ENCODE measurements at places on chromosomes 7 and 10.

- no peak for DNase-seq
Observed at GRCh38 chr10:26555719-26556368, 117.7 kb downstream of the APBB1IP start.

DNA sequence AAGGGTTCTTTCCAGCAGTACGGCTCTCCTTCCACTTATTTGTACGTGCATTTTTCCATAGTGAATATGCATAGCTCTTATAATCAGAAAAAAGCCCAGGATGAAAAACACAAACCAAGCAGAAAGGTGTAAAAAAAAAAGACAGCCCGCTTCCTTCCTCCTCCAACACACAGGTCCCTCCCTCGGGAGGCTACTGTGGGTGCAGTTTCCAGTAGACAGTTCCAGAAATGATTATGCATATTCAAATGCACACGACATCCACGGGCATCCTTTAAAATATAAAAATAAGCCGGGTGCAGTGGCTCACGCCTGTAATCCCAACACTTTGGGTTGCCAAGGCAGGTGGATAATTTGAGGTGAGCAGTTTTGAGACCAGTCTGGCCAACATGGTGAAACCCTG, 59.9 kb downstream of the TNRC18 start:
- no peak for DNase-seq

DNA sequence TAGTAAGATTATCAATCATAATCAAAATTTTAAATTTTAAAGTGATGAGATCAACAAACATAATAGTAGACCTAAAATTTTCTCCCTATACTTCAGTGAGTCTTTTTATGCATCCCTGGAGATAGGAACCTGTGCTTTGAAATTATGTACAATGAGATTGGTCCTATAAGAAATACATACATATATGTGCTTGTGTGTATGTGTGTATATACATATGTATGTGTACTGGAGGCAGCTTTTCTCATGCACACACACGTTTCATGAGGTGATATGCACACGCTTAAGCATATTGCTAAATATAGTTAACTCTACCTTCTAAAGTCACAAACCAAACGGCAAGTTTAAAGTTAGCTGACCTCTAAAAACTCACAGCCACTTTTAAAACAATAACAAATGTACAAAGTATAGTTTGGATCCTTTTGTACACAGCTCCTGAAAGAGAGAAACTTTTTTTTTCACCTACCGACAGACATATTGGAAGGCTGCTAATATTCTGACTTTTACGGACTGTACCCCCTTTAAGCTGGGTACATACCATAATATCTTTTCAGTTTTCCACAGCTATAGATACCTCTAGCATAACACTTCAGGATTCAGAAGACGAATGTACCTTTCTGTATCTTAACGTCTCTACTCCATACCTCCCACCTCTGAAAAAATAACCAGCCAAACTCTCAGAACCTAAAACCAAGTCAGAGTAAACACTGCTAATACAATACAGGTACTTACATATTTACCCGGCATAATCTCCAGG, 3.3 kb downstream of the ITGB1 start:
- no peak for DNase-seq

DNA sequence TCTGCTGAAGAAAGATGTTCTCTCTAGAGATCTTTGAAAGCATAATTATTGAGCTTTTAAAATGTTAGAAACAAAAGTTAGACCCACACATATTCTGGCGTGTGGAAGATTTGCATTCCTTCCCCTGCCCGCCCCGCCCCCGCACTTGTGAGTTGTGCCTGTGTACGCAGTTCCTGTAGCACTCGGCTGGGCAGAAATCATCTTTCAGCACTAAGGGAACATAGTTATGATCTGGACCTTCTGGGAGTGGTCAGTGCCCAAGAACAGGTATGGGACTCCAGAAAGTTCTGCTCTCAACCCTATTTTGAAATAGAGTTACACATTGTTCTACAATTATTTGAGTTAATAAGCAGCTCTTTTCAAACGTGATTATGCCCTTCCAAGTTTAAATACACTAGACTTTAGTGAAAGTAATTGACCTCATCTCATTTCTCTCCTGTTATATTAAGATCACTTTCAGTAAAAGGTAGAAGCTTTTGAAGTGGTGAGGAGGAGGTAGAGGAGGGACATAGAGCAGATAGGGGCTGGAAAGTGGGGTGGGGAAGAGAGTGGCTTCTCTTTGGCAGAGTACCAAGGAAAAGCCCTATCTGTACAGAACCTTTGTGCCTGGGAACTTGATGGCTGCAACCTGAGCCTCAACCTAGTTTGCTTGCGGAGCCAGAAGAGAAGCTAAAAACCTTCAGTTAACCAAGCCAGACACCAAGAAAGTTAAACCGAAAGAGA, 5.7 kb downstream of the BLVRA start:
- peak; percentile 15 for DNase-seq

GRCh38 chr10:113322843-113323242, 230.0 kb upstream of the HABP2 start:
- no peak for DNase-seq

- no peak for DNase-seq
Observed at GRCh38 chr7:12389089-12389700, 14.5 kb downstream of the VWDE start.

GRCh38 chr10:80771902-80772555, 234.3 kb downstream of the SH2D4B start:
- DNase-seq, result no peak

DNA sequence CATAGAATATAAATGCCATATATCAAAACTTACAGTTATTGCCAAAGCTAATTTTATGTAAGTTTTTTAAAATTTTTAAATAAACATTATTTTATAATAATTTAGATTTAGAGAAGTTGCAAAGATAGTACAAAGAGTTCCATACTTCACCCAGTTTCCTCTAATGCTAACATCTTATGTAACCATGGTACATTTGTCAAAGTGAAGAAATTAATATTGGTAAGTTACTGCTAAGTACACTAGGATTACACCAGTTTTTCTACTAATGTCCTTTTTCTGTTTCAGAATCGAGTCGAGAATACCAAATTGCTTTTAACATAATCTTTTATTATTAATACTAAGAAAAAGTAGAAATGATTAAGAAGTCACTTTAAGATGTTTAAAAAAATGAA, 29.2 kb downstream of the CSGALNACT2 start:
- no peak for DNase-seq

GRCh38 chr7:107286751-107287621, 118.2 kb downstream of the HBP1 start:
- no peak for DNase-seq

GRCh38 chr10:29715296-29715695, 80.5 kb upstream of the SVIL start:
- no peak for DNase-seq

DNA sequence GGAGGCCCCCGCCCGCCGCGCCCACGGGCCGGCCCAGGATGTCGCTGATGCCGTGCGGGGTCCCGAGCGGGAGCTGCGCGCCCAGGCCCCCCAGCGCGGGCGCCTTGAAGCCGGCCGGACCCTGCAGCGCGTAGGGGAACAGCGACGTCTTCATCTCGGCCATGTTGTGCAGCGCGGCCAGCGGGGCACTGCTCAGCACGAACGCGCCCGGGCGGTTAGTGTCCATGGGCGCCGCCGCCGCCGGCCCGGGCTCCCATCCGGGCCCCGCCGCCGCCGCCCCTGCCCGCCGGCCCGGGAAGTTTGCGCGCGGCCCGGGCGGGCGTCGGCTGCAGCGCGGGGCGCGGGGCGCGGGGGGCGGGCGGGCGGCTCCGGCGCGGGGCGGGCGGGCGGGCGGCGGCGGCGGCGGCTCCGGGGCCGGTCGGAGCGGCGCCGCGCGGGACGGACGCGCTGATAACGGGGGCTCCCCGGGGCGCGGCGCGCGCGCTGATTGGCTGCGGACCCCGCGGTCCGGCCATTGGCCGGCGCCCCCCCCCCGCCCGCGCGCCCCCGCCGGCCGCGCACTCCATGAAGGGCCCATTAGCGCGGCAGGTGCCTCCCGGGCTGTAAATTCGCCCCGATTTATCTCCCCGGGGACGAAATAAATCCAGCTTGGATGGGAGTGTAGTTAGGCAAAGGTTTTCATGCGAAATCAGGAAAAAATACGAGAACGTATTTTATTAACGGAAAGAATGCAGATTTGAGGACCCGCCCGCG, at the start of gene NKX6-2:
TSS of gene NKX6-2 (minus strand) at position 425 of the 753 bp plus-strand sequence. CDS start at position 226, 199 bp downstream.
- DNase-seq, result no peak

- no peak for DNase-seq
Observed at GRCh38 chr10:73478636-73479035, 17.2 kb downstream of the PPP3CB start.

DNA sequence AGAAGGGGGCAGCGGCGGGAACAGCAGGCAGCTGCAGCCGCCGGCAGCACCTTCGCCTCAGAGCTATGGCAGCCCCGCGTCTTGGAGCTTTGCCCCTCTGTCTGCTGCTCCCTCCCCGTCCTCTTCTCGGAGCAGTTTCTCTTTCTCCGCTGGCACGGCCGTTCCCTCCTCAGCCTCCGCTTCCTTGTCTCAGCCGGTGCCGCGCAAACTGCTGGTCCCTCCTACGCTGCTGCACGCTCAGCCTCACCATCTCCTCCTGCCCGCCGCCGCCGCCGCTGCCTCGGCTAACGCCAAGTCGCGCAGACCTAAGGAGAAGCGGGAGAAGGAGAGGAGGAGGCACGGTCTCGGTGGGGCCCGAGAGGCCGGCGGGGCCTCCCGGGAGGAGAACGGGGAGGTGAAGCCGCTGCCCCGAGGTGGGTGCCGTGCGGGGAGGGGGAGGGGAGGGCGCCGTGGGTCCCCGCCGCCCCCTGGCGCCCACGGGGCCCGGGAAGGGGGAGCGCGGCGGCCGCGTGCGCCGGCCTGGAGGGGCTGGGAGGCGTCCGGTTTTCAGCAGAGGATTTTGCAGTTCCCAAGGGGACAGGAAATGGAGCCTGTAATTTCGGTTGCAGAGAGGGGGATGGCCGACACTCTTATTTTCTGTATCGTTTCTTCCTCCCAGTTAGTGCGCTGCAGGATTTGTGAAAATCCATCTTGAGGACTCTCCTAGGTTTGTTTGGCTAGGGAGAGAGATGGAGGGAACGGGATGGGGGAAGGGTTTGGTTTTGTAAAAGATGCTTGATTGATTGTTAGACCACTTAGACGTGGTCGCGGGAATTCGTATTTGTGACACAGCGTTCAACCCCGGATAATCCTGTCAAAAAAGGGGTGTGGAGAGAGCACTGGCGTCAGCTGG, 630 bp downstream of the RSBN1L start:
- DNase-seq, result peak; percentile 47

DNA sequence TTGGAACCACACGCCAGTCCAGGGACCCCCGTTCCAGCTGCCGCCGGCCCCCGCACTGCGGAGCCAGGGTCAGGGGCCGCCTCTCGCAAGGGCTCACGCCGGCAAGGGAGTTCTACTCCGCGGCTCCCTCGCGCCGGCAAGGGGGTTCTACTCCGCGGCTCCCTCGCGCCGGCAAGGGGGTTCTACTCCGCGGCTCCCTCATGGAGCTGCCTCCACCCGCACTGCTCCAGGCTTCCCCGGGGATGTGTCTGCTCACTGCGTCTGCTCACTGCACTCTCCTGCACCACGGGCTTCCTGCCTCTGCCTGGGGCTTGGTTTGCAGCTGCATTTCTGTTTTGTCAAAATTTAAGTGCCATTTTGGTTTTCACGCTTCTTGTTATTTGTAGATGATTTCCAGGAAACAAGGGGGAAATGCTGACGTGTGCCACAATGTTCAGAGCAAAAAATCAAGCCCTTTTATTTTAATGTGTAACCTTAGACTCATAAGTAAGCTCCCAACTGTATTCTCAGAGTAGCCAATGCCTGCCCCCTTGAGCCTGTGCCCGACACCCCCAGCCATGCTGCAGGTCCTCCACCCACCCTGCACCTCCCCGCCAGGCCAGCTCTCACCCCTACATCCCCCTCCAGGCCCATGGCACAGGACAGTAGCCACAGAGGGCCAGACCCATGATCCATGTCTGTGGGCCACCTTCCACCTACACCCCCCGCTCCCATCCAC, 246.2 kb downstream of the MAD1L1 start:
- DNase-seq, result peak; percentile 7

GRCh38 chr7:140639366-140640053, 1.1 kb downstream of the DENND2A start:
- DNase-seq, result no peak

DNA sequence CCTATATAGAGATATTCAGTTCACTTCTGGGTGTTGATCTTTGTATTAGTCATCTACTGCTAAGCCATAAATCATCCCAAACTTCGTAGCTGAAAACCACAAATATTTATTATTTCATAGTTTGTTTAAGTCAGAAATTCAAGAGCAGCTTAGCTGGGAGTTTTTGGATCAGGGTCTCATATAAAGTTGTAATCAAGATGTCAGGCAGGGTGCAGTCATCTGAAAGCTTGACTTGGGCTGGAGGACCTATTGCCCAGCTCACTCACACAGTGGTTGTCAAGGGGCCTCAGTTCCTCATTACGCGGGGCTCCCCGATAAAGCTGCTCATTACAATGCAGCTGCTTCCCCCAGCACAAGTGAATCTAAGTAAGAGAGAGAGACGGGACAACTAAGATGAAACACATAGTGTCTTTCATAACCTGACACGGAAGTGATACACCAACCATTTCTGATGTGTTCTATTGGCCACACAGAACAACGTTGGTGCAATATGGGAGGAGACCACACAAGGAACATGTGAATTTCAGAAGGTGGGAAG, 15.7 kb downstream of the PPP1R3C start:
- DNase-seq, result no peak

GRCh38 chr10:974038-974784, 14.0 kb upstream of the GTPBP4 start:
- DNase-seq, result no peak

- no peak for DNase-seq
Observed at GRCh38 chr10:28678687-28679457, 1.6 kb downstream of the BAMBI start.

DNA sequence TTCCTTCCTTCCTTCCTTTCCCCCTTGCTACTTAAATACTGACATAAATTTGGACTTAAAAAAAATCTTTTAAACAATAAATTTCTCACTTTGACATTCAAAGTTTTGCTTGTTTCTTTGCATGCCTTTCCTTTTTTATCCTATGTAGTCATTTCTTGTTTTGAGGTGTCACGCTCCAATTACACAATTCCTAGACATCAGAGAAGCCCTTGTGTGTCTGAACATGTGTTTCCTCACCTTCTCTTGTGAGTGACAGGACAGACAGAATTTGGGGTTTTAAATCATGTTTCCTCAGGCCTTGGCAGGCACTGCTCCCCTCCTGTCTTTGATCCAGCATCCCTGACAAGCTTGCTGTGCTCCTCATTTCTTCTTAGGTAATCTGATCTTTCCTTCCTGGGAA, 91.3 kb downstream of the CYTH3 start:
- no peak for DNase-seq

DNA sequence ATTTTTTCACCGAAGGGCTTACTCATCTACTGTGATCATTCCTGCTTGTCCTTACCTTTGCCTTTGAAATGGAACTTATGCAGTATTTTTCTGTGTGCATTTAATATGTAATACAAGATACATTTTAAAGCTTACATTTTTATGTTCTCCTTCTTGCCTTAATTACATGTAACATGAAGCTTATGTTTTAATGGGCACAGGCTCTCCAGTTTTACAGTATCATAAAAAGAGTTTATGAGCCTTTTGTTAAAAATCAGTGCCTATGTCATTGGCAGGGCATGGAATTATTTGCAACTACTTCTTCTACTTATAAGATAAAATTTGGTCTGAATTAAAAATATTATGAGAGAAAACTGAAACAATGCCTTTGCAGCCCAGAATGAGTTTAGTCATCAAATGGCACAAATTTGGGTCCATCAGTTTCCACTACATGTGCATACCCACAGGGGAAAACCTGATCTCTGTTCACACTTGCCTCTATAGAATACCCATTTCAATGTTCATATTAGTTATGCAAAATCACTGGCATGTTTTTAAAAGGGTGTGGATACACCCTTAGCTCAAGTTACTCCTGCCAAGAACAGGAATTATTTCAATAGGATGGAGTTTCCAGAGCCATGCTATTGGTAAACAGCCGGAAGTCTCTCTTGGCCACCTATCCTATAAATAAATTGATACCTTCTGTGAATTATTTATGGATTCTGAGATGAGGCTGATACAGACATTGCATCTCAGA, 27.9 kb upstream of the WNT16 start:
- DNase-seq, result no peak
